H7 (cell line): ENCODE measurements at places on chromosomes 5 and 9.

DNA sequence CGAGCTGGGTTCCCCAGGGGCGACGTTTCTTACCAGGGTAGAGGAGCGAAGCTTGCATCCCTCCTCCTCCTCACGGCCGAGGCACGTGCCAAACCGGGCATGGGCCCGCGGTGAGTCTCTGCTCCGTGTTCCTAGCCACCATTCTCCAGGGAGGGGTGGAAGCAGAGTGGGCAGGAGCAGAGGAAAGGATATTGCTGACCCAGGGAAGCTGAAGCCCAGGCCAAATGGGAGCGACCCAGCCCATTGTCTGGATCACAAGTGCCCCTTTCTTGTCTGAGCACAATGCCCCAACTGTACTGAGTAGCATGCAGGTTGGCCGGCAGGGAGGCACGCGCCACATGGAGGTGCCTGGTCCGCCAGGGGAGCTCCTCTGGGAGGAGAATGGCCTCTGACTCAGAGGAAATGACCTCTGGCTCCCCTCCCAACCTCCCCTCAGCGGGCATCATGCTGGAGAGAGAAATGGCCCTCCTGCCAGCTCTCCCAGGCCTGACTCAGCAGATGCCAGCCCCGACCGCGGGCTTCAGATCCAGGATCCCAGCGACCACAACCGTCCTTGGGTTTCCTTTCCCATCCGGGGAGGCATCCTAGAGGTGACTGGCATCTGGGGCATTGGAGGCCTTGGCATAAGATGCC lies 1.1 kb downstream of the PRR7 start:
- DNase-seq, result peak; percentile 89

DNA sequence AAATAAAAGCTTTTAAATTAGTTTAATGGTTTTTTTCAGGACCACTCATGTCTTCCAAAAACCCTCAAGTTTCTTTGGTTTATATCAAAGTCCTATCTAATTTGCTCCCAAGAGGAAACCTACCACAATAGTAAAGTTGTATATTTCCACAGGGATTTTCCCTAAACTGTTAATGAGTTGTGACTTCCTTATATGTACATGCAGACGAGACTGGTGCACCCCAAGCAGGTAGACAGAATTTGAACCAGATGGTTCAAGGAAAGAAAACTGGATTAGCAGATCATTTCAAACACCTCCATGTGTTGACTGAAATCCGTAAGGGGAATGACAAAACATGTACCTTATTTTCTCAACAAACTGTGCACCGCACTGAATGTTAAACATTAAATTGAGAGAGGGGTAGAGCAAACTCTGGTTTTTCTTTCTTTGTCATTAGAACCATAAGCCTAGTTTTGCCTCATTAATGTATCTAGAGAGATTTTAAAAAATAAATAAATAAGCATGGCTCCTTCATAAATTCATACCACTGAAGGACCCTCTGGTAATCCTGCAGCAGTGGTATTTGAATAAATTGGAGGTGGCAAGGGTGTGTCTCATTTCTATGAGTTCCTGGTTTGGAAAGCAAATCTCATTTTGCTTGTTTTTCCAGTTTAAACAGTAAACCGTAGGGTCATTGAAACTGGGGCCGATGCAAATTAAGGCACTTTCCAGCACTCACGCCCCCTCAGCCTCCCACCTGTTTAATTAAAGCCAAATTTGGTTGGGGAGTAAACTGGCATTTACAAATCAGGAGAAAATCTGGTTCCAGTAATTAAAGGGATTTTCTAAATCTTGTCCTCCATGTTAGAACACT lies 51.1 kb downstream of the ENC1 start:
- no peak for DNase-seq

DNA sequence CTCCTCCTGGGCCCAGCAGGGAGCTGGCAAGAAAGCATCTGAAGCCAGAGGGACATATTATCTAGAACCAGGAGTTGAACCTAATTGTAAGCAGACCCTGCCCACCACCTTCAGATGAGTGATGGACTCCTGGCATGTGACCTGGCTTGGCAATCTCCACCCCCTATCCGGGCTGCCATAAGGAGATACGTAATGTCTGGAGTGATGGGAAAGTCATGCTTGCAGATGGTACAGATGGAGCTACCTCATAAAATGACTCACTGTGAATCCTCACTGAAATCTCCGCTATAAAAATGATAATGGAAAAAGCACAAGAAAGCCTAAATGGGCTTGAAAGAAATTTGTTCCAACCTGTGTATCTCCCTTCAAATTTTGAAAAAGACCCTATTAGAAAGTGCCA lies 157.5 kb downstream of the DMRT2 start:
- no peak for DNase-seq

GRCh38 chr9:78167356-78167755 lies 68.5 kb upstream of the CEP78 start:
- no peak for DNase-seq

GRCh38 chr9:75156858-75157257 lies 68.5 kb downstream of the OSTF1 start:
- DNase-seq, result no peak

DNA sequence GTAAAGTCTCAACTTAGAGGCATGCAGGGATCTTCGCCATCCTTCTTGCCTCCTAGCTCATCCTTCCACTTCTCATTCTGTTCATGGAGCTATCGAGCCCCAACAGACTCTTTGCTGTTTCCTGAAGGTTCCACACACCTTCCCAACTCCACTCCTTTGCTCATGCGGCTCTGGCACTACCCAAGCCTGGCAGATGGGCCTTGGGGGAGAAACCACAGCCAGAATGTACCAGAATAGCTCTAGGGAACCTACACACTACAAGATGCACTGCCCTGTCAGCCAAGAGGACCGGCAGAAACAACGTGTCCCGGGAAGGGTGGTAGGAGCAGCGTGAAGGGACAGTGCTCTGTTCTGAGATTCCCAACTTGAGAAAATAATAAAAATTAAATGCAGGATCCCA lies 178.9 kb downstream of the GABBR2 start:
- DNase-seq, result no peak

DNA sequence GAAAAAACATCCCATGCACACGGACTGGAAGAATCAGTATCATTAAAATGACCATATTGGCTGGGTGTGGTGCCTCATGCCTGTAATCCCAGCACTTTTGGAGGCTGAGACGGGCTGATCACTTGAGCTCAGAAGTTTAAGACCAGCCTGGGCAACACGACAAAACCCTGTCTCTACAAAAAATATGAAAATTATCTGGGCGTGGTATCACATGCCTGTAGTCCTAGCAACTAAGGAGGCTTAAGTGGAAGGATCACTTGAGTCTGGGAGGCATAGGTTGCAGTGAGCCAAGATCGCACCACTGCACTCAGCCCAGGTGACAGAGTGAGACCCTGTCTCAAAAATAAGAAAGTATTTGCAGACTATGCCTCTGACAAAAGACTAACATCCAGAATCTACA lies 68.4 kb downstream of the TTC39B start:
- no peak for DNase-seq

- no peak for DNase-seq
Measured at GRCh38 chr5:135020111-135020895, 13.7 kb downstream of the PITX1 start.
